ENCODE measurements at places on chromosomes 2 and 18.

- no peak for DNase-seq
These were observed 6.7 kb downstream of the SCYGR3 start for GRCh38 chr2:227607941-227608340.

GRCh38 chr2:4979111-4979510 lies 713.1 kb upstream of the SOX11 start:
- no peak for DNase-seq

DNA sequence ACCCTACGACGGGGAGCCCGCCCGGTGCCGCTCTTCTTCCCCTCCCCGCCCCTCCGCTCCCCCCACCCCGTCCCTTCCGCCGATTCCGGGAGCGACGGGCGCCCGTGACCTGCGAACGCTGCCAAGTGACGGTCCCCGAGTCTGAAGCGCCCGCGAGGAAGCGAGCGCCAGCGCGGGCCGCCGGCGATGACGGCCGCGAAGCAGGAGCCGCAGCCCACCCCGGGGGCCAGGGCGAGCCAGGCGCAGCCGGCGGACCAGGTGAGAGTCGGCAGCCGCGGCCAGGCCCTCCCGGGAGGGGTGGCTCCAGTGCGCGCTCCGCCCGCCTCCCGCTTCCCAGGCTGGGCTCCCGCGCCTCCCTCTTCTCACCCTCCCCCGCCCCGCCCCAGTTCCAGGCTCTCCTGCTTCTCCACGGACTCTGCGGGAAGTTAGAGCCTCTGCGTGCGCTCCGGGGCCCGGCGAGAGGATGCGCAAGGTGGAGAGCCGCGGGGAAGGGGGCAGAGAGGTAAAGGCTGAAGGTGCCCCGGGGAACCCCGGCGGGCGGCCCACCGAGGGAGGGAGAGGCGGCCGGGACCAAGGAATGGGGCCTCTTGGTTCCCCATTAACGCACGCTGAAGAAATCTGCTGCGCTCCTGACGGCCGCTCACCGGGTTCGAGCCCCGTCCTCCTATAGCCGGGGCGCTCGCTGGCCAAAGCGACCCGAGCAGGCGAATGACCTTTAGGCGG lies 719.5 kb downstream of the DPP10 start:
- no peak for DNase-seq

GRCh38 chr2:85719609-85720240 lies 25.6 kb downstream of the GNLY start:
- DNase-seq, result no peak

DNA sequence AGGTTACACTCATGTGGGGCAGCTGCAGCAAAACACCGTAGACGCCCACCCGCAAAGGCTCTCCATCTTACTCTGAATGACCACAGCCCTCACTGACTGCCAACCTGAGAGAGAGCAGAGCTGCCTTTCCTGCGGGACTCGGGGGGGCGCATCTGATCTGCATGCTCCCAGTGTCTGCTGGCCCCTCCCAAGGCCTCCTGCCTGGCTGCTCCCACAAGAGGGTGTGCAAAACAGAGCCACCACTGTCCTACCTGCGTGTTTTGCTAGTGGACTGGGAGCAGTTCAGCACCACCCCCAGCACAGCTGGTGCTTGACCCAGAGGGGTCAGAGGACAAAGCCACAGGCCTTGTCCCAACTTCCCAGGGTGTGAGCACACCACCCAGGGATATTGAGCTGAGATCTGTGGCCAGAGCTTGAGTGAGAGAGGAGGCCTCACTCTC lies 76.4 kb downstream of the MYO3B start:
- DNase-seq, result no peak

DNA sequence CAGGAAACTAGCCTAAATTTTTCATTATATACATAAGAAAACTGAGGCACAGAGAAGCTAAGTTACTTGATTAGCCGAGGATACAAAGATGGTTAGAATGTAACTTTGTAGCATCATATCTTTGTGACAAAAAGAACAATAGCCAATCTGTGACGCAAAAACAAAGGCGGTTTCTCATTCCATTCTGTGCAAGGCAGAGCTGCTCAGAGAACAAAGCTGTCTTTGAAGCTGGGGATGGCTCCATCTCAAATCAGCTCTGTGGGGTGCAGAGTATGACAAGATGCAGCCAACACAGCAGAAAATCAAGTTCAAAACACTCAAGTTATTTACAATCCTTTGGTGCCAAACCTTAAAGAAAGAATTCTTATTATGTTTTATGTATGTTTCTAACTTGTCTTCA lies 81.9 kb upstream of the VWC2L start:
- DNase-seq, result no peak

Data from CD4-positive, alpha-beta T cell treated with Interleukin-4 for 4 hours (primary cell).